ENCODE measurements at places on chromosomes 13 and 19.

GRCh38 chr13:111363121-111363520, 42.7 kb downstream of the TEX29 start:
- DNase-seq, result no peak

GRCh38 chr13:69683921-69684686, 423.5 kb upstream of the ATXN8OS start:
- DNase-seq, result no peak

GRCh38 chr19:4911786-4912672, 2.7 kb downstream of the UHRF1 start:
- DNase-seq, result peak; percentile 82

DNA sequence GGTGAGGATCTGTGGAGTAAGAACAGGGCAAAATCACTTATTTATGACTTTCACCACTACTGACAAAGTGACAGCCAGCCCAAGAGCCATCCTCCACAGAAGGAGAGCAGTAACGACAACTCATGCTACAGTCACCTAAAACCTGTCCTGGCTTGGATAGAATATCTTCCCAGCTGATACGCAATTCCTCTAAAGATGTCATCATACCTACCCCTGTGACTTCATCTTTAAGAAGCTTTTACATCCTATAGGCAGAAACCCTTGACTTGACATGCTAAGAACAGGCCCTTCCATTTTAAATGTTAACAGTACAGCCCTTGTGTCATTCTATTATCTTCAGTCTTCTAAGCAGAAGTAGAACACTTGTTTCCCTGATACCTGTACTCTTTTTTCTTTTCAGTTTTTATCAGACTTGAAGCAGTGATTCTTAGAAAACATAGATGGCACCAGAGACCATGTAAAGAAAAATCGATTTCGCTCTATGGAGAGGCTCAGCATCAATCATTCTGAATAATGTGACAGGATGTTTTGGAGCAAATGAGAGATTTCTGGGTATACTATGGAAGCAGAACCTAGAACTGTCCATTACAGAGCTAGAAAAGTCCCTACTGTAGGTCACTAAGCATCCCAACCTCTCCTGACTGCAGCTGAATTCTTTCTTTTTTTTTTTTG, 20.1 kb downstream of the STOML3 start:
- no peak for DNase-seq

- DNase-seq, result no peak
Observed at GRCh38 chr13:28333204-28333881, 161.6 kb downstream of the FLT1 start.

- DNase-seq, result no peak
Observed at GRCh38 chr13:51148952-51149573, 38.0 kb upstream of the C13orf42 start.

GRCh38 chr13:48398450-48399095, 14.3 kb downstream of the LPAR6 start:
- DNase-seq, result no peak

DNA sequence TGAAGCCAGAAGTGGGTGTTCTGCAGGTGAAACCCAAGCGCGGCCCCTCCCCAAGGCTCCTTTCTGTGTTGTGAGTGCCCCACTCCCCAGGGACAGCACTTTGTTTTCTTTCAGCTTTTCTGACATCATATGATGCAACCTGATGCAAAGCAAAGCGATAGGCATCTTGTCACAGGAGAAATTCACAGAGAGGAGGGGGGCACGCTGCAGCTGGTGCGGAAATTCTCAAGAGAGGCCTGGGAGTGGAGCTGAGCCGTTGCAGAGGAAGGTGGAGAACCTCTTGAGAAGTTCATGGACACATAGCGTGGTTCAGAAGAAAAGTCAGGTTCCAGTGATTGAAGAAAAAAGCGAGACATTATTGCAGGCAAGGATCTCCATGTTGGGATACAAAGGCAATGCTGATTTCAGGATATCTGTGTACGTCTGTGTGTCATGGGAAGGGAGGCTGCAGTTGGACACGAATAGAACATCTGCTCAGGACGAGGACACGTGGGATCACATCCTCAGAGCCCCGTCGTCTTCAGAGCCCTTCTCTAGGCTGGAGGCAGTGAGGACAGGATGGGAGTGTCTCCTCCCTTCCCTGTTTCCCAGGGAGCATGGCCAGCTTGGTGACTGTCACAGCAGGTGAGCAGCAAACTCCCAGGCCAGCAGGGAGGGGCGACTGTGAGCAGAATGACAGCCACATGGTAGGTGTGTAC, 79.2 kb downstream of the IRS2 start:
- DNase-seq, result no peak

DNA sequence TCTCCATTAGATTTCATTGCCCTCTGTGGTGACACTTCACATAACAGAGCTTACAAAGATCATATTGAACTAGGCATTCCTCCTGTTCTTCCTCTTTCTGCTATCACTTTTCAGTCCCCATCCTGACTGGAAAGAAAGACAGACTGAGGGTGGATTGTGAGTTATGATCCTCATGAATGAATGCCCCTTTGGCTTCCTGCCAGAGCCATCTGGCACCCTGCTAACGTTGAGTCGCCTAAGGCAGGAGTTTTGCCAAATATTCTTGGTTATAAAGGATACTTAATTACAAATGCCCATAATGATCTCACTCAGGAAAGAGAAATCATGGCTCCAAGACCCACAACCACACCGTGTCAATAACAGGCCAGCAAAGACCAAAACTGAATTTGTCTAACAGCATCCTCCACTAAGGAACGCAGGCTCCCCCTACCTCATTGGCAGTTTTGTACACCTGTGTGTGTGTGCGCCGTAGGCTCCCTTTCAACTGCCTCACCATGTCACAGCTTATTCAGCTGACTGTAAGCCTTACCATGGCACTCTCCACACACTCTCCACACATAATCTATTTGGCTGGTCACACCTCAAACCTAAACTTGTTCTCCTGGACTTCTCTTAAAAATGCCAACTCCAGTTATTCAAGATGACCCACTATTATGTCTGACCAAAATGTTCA, 15.5 kb downstream of the ZNF211 start:
- DNase-seq, result no peak

Measured in activated naive CD4-positive, alpha-beta T cell treated with anti-CD3 and anti-CD28 coated beads, Interleukin-2, amount 50 U/mL, for 72 hours (primary cell).